ENCODE measurements at places on chromosomes 2 and 18.
A peak's percentile ranks its signal among the peaks of the same experiment; 100 is the strongest.

DNA sequence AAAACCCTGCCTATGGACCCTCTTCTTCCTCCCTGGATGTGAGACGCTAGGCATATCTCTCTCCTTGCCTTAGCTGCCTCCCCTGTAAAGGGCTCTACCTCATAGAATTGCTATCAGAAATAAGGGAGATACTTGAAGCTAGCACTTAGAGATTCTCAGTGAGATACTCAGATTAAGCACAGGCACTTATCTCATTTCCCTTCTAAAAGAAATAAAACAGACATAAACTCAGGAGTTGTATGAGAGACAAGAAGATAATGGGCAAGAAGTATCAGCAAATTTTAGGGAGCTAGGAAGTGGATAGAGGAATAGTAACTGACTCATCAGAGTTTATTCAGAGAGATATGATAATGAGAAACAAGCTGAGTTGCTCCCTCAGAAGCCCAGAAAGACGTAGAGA, 131.0 kb downstream of the SP3 start:
- no peak for DNase-seq

DNA sequence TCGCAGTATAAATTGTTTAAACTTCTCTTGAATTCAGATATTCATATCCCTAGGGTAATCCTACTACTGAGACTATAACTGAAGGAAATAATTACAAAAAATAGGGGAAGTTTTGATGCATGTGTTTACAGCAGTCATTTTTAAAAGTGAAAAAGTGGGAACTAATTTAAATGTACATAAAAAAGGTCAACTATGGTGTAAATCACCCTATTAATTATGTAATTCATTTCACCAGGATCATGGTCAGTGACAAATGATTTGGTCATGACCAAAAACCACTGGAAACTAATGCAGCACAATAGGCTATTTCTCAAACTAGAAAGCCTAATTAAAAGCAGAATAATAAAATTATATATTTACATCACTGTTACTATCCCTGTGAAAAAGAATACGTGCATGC, 5.0 kb upstream of the CNGA3 start:
- no peak for DNase-seq

DNA sequence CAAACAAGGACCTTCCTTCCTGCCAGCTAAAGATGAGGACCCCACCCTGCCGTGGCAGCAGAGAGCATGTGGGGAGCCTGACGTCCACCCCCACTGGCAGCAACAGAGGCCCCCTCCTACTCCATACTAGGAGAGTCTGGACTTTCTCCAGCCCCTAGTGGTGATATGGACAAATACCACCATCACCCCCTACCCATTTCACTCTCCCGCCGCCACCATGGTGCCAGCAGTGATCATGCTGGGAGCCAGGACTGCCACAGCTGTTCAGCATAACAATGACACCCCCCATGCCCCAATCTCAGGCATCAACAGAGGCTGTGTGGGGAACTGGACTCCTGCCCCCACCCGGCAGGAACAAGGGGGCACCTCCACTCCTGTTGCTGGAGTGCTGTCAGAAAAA, 42.7 kb upstream of the ATP9B start:
- DNase-seq, result no peak

DNA sequence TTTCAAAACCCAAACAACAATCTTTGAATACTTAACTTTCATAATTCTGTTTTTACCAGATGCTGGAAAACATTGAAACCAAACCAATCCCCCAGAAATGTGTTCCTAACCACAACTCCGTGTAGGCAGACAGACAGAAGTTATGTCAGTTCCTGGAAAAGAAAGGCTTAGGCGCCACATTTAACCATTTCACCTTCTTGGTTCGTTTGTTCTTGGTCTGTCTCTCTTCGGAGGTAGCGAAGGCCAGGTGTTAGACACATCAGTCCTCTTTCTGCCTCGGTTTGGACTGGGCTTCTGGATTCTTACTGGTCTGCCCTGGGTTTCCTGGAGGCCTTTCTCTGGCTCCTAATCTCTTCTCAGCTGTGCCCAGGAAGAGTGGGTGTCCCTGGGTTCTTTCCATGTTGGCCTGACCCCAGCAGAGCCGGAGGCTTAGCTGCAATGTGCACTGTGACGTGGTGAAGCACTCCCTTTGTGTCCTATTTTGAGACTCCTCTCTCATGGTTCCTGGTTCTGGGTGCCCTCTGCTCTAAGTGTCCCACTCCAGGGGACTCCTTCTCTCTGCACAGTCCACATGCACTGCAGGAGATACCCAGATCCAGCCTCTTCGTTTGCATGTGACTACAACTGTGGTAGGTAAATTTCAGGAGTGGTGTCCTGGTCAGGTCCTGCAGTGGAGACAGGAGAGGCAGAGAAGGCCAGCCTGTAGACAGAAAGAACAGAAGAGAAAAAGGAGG, 23.1 kb upstream of the RAB31 start:
- DNase-seq, result no peak

GRCh38 chr2:235293061-235293460, 200.8 kb upstream of the AGAP1 start:
- no peak for DNase-seq

DNA sequence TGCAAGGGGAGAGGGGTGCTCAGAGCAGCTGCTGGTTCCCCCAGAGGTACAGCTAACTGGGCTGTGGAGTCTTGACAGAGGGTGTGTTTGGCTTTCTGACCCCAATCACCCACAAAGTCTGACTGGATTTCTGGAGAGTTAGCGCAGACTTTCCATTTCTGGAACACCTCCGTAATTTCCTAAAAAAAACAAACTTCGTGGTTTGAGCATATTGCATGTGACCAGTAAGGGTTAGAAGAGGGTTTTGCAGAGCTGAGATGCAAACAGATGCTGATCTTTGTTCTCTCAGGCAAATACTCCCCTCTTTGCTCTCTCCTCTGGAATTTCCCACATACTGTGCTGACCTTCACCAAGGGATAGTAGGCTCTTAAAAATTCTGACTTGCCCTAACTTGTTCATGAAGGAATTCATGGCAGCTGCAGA, 44.5 kb upstream of the TMEM247 start:
- peak; percentile 62 for DNase-seq

GRCh38 chr18:23311351-23312121, 141.6 kb upstream of the RIOK3 start:
- DNase-seq, result peak; percentile 96

- DNase-seq, result no peak
These were observed 8.1 kb upstream of the TMEM200C start for GRCh38 chr18:5903386-5903785.

DNA sequence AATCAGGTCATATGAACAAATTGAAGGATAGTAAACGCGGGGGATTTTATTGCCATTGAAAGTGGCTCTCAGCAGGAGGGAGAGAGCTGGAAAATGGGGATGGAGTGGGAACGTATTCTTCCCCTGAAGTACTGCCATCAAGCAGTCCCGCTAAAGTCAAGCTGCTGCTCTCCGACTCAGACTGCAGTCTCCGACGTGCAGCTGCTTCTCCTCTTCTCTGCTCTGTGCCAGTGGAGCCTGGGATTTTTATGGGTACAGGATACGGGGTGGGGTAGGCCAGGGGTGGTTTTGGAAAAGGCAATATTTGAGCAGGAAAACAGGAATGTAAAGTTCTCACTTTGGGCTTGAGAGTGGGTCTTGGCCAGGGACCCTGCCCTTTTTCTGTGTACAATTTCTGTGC, 33.0 kb downstream of the KCTD18 start:
- DNase-seq, result no peak

DNA sequence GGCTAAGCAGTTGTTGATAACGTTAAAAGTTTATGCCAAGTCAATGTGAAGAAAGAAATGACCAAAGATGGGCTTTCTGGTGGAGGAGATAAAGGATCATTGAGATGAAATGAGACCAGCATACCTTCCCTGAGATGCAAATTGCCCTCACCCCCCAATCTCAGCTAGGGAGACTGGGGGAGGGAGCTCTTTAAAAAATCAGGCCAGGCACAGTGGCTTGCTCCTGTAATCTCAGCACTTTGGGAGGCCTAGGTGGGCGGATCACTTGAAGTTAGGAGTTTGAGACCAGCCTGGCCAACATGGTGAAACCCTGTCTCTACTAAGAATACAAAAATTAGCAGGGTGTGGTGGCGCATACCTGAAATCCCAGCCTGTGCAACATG, 30.9 kb upstream of the KCMF1 start:
- DNase-seq, result no peak

DNA sequence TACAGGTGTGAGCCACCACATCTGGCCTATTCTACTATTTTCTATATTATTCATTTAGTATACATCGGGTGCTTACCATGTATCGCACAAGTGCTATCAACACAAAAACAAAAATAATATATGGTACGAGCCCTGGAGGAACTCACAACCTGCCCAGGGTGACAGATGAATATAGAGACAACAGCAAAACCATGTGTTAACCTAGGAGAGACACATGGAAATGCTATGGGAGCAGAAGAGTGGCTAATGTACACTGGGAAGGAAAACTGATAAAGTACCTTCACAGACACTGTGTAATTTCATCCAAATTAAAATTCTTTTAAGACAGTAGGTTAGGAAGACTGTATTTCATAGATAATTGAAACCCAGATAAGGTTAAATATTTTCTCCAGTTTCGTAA, 3.9 kb downstream of the SF3B6 start:
- DNase-seq, result no peak

DNA sequence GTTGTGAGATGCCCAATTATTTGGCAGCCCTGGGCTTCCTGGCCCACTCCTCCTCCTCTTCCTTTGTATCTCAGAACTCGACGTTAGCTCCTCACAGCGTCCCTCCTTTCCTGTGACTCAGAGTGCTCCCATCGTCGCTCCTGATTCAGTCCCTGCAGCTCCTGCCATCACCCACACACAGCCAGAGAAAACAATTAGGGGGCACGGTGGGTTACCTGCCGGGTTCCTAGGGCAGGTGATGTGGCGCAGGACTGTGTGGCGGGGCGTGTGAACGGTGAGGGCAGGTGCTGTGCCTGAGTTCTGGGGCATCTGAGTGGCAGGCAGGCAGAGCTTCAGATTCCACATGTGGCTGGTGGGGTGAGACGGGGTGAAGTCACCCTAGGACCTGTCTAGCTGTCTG, 42.6 kb downstream of the GLI2 start:
- DNase-seq, result peak; percentile 44

GRCh38 chr18:68480196-68480595, 234.7 kb downstream of the TMX3 start:
- no peak for DNase-seq

DNA sequence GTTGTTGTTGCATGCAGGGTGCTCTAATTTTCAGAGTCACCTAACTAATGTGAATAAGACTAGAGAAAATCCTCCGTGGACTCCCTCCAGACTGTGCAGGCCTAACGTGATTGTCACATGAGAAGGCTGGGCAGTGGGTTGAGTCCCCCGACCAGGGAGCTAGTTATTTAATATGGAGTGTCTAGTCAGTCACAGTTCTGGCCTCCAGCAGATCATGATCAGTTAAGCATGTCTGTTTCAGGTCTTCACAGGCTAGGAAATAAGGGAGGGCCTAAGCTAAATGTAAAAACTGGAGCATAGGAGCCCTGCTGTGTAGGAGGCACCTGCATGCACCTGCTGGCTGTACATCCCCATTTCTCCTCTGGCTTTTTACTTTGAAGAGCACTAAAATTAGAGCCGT, 86.8 kb downstream of the PRPF40A start:
- DNase-seq, result no peak

DNA sequence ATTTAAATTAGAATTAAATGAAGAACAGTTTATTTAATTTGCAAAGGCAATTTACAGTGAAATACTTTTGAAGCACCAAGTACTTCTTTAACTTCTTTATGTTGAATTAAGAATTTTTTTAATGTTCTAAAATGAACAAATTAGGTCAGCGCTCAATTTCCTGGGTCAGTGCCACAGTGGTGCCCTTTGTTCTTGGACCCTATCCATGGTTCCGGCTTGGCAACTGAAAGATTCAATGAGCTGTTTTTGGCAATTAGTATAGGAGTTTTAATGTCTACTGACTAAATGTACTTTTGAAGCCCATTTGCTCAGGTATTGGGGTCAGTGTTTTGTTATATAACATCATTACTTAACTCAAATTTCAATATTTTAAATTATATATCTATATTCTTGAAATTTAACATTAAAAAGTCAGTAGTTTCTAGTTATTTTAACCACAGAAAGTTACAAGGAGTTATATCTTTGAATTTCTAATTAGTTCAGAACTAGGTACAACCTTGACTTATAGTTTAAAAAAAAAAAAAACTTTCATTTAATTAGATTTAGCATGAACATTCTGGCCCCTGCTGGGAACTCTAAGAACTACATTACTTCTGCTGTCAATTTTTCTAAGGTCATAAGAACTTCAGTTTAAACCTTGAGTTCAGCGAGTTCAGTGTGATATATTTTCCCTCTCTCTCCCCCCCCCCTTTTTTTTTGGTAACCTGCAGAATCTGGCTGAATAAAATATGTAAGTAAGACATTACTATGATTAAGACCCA, 7.6 kb upstream of the MSTN start:
- DNase-seq, result peak; percentile 67

- no peak for DNase-seq
These were observed 46.3 kb downstream of the TCF7L1 start for GRCh38 chr2:85179541-85179940.

GRCh38 chr2:40584432-40584831, 132.5 kb upstream of the SLC8A1 start:
- DNase-seq, result peak; percentile 2

DNA sequence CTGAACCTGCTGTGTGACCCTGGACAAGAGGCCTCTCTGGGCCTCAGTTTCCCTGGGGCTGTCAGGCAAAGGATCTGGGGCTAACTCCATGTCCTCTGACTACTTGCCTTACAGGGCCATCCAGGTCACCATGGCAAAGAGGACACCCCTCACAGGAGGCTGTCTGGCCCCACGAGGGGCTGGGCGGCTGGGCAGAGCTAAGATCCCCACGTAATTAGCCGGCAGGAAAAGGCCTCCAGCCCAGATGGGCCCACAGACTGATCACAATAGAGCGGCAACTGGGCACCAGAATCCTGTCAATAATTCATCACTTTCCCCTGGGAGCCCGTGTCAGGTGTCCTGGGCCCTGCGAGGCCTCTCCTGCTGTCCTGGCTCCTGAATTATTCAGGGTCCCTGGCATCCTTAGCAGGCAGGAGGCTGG, 44.8 kb upstream of the OTOF start:
- DNase-seq, result no peak

GRCh38 chr2:221346411-221346810, 225.7 kb downstream of the EPHA4 start:
- no peak for DNase-seq

GRCh38 chr18:36031407-36031806, 36.0 kb downstream of the RPRD1A start:
- no peak for DNase-seq

DNA sequence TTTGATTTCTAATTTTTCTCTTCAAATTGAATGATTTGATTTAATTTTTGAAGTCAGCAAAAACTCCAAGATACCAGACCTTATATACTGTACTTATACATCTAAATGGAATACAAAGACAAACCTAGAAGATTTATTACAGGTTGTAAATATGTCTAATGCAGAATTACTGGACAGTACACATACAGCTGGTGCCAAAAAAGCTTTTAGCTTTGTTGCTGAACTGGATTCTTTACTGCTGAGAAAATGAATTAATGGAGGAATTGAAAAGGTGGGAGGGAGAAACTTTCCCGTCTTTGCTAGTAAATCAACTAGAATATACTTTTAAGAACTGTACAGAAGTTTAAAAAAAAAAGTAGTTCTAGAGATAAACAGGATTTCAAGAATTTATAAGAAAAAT, 17.5 kb downstream of the C1D start:
- no peak for DNase-seq

All from M059J (cell line).